ENCODE measurements at places on chromosomes 1 and 21. TPM values are rescaled to one million over a fixed set of nuclear protein-coding genes. Genes with fewer than 3 reads are reported as not detected.

DNA sequence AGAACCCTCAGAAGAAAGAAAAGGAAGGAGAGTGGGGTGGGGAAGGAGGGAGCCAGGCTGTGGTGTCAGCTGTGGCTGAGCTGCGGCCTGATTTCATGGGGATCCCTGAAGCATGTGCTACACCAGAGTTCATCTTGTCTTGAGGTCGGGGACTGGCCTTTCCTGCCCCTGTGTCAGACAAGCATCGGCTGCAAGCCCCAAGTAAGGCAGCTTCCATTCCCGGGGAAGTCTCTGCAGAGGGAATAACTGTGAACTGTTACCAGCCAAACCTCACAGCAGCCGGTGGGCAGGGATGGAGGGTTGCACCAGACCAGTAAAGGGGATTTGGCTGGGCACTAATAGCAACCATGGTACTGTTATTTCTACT, 35.7 kb upstream of the BTG2 start:
- DNase-seq = no peak

GRCh38 chr1:48251323-48251722, 28.8 kb downstream of the SLC5A9 start:
- DNase-seq = no peak

LCE1B gene
- polyA plus RNA-seq = not detected

DNA sequence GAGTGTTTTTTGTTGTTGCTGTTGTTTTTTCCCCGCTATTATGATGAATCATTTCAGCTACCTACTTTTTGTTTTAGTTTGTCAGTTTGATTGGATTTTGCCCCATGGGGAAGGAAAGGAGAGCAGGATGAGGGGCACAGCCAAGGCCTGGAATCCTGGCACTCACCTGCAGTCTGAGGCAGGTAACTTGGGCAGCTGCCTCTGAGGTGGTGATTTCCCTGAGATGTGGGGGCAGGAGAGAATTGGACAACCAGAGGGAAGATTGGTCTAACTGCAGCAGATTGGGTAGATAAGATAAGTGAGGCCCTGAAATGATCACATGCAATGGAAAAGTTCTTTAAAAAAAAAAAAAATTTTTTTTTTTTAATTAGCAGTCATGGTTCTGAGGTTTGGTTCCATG, 1.5 kb upstream of the LAX1 start:
- no peak for DNase-seq

DNA sequence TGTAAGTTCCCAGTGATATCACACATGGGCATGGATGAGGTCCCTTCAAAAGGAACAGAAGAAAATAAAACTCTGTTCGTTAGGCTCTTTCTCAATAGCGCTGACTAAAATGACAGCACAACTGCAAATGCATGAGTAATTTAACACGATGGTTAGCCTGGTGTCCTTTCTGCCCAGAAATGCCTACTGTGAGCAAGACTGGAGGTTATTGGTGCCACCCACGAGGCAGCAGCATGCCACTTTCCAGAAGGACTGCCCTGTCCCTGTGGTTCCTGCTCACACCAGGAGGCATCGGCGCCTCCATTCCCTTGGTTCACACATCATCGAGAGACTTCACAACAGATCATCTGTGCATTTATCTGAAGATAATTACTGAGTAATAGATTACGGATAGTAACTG, 26.2 kb downstream of the VPS26C start:
- no peak for DNase-seq

LMX1A gene
- not detected for polyA plus RNA-seq

- DNase-seq = no peak
Measured at GRCh38 chr1:228836427-228836826, 101.1 kb downstream of the RHOU start.

DNA sequence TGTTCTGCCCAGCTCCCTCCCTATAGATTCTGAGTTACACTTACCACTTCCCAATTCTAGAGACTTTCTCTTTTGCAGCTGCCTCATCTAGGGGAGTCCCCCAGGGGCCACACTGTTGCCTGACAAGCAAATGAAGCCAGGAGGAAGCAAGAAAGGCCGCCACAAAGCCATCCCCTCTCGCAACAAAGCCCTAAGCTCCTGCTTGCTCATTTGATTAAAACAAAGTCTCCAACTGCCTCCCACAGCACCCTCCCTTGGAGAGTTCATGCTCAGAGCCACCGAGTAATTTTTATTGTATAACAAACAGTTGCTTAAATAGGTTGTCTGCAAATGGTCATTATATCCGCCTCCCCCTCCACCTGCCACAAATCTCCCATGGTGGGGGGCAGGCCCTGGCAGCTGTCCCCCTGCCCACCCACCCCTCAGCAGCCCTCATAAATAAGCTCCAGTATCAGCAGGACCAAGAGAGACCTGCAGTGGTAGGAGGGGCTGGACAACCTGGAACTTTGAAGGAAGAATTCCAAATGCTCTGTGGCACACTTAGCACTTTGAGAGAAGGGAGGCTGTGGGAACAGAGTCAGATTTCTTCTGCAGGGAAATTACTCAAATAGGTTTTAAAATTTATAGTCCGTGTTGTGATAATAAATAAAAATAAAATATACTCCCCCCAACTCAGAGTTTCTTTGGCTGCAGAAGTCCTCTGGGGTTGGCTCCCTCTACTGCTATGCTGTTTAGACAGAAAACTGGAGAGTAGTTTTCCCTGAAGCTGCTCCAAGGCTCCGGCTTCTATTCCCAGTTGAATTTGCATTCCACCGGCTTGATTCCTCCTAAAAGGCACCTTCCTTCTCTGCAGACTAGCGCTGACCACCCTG, 237.5 kb downstream of the TTLL7 start:
- no peak for DNase-seq

SLC6A9 gene
- 29.2 TPM for polyA plus RNA-seq

GRCh38 chr1:73998348-73998959, 199.5 kb downstream of the LRRIQ3 start:
- DNase-seq = no peak

DNA sequence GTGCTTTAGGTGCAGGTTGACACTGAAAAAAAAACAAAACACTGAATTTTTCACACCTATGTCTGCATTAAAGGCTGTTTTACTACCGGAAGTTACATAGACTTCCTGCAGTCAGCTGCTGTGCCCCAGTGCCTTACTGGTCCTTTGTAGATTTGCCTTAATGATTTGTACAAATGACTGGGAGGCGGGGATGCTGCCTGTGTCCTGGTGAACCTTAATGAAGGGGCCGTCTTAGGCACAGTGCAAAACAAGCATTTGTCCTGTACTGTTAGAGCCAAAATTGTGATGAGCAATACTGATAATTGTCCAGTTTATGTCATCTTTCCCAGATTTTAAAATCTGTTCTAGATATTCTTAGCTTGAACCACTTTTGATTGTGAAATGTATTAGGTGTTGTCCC, 90.9 kb upstream of the PGD start:
- no peak for DNase-seq

COL24A1 gene
- polyA plus RNA-seq = 0.28 TPM

TFF2 gene
- not detected for polyA plus RNA-seq

NEGR1 gene
- 15.4 TPM for polyA plus RNA-seq

GRCh38 chr1:62280960-62281465, 38.2 kb downstream of the KANK4 start:
- DNase-seq = no peak

- no peak for DNase-seq
Measured at GRCh38 chr1:75980972-75981897, 49.0 kb upstream of the ASB17 start.

GRCh38 chr1:41359211-41360073, 1.8 kb upstream of the FOXO6 start:
- no peak for DNase-seq

DCST2 gene
- 0.38 TPM for polyA plus RNA-seq

DNA sequence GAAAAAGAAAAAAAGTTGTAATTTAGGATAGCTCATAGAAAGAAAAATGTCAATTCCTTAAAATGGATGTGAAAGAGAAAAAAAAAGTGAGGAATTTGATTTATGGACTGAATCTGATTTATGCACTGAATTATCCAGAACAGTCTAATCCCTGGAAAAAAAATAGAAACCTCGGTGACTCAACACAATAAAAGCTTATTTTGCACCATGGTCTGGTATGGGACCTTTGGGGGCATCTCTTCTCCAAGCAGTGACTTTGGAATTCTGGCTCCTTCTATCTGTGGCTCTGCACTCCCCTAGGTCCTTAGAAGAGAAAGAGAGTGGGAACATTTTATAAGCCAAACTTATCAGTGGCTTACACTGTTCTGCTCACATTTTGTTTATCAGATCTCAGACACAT, 471.7 kb upstream of the B3GALT2 start:
- DNase-seq = no peak

RAP1GAP gene
- 0.16 TPM for polyA plus RNA-seq

DNA sequence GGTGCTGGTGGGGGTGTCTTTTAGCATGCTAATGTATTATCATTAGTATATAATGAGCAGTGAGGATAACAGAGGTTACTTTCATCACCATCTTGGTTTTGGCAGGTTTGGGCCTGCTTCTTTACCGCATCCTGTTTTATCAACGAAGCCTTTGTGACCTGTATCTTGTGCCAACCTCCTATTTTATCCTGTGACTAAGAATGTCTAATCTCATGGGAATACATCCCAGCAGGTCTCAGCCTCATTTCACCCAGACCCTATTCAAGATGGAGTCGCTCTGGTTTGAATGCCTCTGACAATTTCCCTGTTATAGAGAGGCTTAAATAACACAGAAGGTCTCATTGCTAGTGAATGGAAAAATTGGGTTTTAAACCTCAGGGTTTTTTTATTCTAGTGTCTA, 300.8 kb upstream of the PROX1 start:
- DNase-seq = no peak

GRCh38 chr1:96973605-96974004, 252.0 kb downstream of the PTBP2 start:
- DNase-seq = no peak

- DNase-seq = no peak
Measured at GRCh38 chr1:78143152-78143551, 97.4 kb downstream of the GIPC2 start.

RUNX3 gene
- 0.54 TPM for polyA plus RNA-seq

ADAM30 gene
- not detected for polyA plus RNA-seq

HHAT gene
- polyA plus RNA-seq = 7.2 TPM

DNA sequence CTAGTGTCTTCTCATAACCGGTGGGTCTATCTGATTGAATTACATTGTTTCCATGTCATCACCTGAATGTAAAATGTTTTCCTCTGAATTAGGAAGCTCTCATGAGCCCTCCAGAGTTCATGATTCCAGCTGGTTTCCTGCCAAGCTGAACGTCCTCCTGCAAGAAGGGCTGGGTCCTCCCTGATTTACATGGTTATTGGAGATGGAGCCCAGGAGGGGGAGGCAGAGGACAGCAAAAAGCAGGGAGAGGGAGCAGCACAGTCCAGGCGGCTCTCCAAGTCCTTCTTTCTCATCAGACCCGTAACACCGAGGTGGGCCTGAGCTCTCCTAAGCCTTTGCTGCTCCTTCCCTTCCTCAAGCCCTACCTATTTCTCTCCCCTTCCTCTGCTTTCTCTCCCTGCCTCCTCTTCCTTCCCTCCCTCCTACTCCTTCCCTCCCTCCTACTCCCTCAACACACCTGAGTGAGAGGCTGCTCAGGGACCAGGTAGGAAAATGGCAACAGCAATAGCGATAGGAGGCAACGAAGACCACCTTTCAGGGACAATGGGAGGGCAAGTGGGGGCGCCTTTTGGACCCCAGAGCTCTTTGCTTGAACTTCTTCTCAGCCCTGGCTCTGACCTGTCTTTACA, 265.9 kb downstream of the PRDM2 start:
- DNase-seq = no peak

GPR25 gene
- not detected for polyA plus RNA-seq

GRCh38 chr1:11629184-11630016, 24.8 kb downstream of the FBXO2 start:
- DNase-seq = no peak

GRCh38 chr1:116585886-116586285, 15.1 kb upstream of the CD58 start:
- no peak for DNase-seq

OR14A16 gene
- polyA plus RNA-seq = not detected

ICOSLG gene
- 0.27 TPM for polyA plus RNA-seq

DNA sequence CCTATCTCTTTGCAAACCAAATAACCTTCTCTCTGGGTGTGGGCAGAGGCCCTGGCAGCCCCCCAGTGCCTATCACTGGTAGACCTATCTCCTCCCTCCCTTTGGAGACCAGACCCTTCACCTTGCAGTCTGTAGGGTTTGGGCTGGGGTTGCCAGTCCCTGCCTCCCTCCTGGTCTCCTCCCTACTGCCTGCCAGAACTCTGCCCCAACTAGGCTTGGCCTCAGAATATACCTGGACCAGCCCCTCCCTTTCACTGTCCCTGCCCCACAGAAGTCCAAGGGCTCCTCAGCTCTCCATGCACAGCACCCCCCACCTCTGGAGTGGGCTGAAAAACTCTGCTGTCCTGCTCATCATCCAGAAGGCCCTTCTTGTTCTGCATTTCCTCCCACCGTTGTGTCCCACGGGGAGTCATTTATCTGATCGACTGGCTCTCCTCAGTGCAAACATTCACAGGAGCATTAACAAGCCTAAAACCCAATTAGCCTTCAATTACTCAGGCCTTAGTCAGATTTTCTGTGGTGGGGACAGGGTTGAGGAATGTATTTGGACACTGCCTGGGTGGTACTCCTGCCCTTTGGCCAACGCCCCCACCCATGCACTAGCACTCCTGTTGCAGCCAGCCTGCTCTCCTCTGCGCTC, 27.7 kb upstream of the DMBX1 start:
- no peak for DNase-seq

- DNase-seq = no peak
Measured at GRCh38 chr21:29209696-29210095, 79.3 kb downstream of the MAP3K7CL start.

DNA sequence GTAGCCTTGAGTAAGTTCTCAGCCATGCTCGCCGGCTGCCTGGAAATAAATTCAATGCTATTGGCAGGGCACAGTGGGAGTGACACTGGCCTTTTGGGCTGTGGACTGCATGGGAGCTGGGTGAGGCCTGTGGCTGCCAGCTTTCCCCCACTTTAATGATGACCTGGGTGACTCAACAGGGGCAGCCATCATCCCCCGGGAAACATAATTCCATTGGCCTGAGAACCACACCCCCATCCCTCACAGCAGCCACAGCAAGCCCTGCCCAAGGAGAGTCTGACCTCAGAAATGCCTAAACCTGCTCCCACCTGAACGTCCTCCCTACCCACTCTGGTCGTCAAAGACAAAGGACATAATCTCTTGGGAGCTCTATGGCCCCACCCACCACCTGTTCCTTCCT, 384.0 kb downstream of the LTN1 start:
- DNase-seq = no peak
